ENCODE measurements at places on chromosomes 5 and 9. TPM values are rescaled to one million over a fixed set of nuclear protein-coding genes. Genes with fewer than 3 reads are reported as not detected.

KCNIP1 gene
- not detected for total RNA-seq

ITGA1 gene
- total RNA-seq: 3.5 TPM

ST6GALNAC4 gene
- total RNA-seq: 51.1 TPM

PCDHGC5 gene
- total RNA-seq: 1.1 TPM

FANCG gene
- 39.3 TPM for total RNA-seq

GSN gene
- total RNA-seq: 146 TPM

PROB1 gene
- total RNA-seq: 1.7 TPM

SAPCD2 gene
- 36.7 TPM for total RNA-seq

HAPLN1 gene
- 0.13 TPM for total RNA-seq

HAND1 gene
- total RNA-seq: not detected

TAS2R1 gene
- total RNA-seq: not detected

OR2Y1 gene
- not detected for total RNA-seq

OTP gene
- total RNA-seq: not detected

PDZD2 gene
- total RNA-seq: 4.0 TPM

DIRAS2 gene
- not detected for total RNA-seq

GPR150 gene
- total RNA-seq: 0.29 TPM

PTGR1 gene
- total RNA-seq: 146 TPM

SH2D3C gene
- total RNA-seq: 39.9 TPM

IL5 gene
- not detected for total RNA-seq

ADAMTS2 gene
- 0.50 TPM for total RNA-seq

PCDHA11 gene
- total RNA-seq: under 0.01 TPM

BTNL9 gene
- total RNA-seq: not detected

KLHL3 gene
- 29.7 TPM for total RNA-seq

TSSK1B gene
- not detected for total RNA-seq

KIAA1958 gene
- 1.6 TPM for total RNA-seq

OR1J2 gene
- total RNA-seq: not detected

GMCL2 gene
- not detected for total RNA-seq

PCDHB7 gene
- total RNA-seq: 0.40 TPM

CDC20B gene
- total RNA-seq: 0.13 TPM

FAM81B gene
- not detected for total RNA-seq

FAM78A gene
- total RNA-seq: 4.7 TPM

CARD6 gene
- 44.7 TPM for total RNA-seq

LECT2 gene
- not detected for total RNA-seq

FOXE1 gene
- total RNA-seq: not detected

ORM1 gene
- total RNA-seq: not detected

ANXA2R gene
- 2.1 TPM for total RNA-seq

NAA35 gene
- total RNA-seq: 32.4 TPM

TMEFF1 gene
- 6.2 TPM for total RNA-seq

ATP10B gene
- not detected for total RNA-seq

SH3RF2 gene
- 1.7 TPM for total RNA-seq

ENG gene
- total RNA-seq: 215 TPM

DDX31 gene
- total RNA-seq: 18.8 TPM

RASGRF2 gene
- total RNA-seq: 28.9 TPM

CBY3 gene
- not detected for total RNA-seq

NPR3 gene
- 0.13 TPM for total RNA-seq

SLC44A1 gene
- total RNA-seq: 50.5 TPM

GABRP gene
- total RNA-seq: 0.27 TPM

GLE1 gene
- total RNA-seq: 34.9 TPM

CTNND2 gene
- total RNA-seq: not detected

LCN12 gene
- not detected for total RNA-seq

ACSL6 gene
- total RNA-seq: not detected

SPATA31C1 gene
- not detected for total RNA-seq

ARHGEF37 gene
- total RNA-seq: 8.0 TPM

TMEM252 gene
- not detected for total RNA-seq

NUTM2F gene
- total RNA-seq: not detected

LCN1 gene
- total RNA-seq: not detected

PPP1R26 gene
- 16.5 TPM for total RNA-seq

TPM2 gene
- 178 TPM for total RNA-seq
